ENCODE measurements at places on chromosomes 13 and 19.

- no peak for DNase-seq
Measured at GRCh38 chr19:18153556-18154134, 682 bp downstream of the PIK3R2 start.

DNA sequence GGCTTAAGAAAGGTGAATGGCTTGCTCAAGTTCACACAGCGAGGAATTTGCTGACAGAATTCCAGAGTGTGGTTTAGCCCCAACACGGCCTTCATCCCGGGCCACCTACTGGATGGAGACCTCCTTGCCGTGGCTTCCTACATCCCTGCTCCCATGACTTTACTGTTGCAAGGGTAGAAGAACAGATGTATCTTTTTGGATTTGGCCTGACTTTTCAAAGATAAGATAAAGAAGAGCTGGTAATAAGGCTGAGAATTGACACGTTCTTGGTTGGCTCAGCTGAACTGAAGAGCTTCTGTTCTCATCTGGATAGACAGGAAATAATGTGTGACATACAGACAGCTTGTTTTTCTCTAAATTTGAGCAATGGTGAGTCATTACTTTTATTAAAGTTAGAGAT, 113.1 kb downstream of the KLF5 start:
- no peak for DNase-seq

DNA sequence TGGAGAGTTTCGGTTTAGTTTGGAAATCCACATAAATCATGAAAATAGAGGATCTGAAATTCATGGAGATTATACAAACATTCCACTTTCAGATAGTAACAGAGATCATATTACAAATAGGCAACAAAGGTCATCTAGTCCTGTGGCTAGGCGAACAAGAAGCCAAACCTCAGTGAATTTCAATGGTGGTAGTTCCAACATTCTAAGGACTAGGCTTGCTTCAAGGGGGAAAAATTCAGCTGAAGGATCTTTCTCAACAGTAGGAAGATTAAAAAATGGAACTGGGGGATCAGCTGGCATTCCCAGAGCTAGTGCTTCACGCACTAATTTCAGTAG, 47.0 kb downstream of the FOXO1 start:
- DNase-seq: no peak

DNA sequence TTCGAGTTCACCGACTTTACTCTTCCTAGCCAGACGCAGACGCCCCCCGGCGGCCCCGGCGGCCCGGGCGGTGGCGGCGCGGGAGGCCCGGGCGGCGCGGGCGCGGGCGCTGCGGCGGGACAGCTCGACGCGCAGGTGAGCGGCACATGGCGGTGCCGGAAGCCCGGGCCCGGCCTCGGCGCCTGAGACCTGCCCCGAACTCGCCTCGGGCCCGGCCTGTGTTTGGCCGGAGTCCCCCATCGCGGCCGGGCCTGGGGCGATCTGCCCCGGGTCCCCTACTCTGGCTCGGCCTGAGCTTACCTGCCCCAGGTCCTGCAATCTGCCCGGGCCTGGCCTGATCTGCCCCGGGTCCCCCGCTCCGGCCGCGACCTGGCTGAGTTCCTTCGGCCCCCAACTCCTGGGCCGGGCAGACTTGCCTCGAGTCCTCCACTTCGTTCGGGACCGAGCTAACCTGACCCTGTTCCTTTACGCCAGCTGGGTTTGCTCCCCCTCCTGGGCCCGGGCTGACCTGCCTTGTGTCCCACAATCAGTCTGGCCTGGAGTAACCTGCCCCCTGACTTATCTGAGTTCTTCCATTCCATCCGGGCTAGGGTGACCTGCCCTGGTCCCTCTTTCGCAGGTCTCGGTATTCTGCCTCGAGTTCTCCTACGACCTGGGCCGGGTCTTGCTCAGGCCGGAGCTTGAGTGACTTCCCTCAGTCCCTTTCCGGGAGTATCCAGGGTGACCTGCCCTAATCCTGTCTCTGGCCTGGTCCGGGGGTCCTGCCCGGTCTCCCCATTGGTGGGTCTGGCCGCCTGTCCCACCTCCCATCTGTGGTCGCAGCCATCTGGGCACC, 764 bp downstream of the UPF1 start:
- peak; percentile 56 for DNase-seq

DNA sequence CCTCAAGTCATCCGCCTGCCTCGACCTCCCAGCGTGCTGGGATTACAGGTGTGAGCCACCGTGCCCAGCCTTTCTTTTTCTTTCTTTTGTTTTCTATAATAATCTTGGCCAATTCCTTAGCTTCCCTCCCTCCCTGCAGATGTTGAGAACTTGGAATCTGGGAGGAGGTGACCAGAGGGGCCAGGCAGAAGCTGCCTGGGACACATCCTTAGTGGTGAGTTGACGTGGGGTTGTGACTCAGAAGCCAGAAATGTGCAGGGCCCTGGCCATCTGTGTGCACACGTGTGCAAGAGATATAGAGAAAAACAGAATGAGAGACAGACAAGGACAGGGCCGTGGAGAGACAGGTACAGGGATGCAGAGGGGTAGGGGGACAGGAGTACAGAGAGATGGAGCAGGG, 154.3 kb downstream of the SIPA1L3 start:
- DNase-seq: no peak

GRCh38 chr19:41305927-41306793, 3.8 kb upstream of the CCDC97 start:
- no peak for DNase-seq

GRCh38 chr19:39070888-39071287, 13.3 kb upstream of the ACP7 start:
- DNase-seq: no peak

DNA sequence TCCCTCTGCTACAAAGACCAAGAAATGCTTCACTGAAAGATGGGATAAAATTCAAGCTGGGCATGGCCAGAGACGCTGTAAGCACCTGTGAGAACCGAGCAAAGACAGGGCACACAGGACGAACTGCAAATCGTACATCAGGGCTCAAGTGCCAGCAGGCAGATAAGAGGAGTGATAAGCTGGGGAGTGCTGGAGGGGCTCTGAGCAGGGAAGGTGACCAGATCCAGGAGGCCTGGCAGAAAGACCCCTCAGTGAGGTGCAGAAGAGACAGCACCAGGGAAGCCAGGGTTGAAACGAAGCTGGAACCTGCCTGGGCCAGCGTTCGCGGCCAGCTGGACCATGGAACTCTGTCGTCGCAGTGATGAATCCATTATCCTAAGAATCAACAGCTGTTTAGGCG, 10.2 kb downstream of the RAB20 start:
- DNase-seq: no peak

DNA sequence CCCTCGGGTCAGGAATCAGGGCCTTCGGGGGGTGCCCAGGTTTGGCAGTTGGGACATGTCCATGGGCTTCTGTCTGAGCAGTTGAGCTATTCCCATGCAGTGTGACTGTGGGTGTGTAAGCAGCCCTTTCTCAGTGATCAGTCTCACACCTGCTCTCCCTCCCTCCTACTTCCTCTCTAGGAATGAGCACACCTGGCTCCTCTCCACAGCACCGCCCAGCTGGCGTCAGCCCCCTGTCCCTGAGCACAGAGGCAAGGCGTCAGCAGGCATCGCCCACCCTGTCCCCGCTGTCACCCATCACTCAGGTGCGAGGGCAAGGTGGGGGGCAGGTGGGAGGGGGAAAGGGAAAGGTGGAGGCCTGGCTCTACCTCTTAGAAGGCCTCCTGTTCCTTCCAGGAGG, 25.9 kb downstream of the COMP start:
- DNase-seq: no peak

- DNase-seq: peak; percentile 86
Measured at GRCh38 chr19:39328046-39328705, 7.5 kb upstream of the LRFN1 start.

DNA sequence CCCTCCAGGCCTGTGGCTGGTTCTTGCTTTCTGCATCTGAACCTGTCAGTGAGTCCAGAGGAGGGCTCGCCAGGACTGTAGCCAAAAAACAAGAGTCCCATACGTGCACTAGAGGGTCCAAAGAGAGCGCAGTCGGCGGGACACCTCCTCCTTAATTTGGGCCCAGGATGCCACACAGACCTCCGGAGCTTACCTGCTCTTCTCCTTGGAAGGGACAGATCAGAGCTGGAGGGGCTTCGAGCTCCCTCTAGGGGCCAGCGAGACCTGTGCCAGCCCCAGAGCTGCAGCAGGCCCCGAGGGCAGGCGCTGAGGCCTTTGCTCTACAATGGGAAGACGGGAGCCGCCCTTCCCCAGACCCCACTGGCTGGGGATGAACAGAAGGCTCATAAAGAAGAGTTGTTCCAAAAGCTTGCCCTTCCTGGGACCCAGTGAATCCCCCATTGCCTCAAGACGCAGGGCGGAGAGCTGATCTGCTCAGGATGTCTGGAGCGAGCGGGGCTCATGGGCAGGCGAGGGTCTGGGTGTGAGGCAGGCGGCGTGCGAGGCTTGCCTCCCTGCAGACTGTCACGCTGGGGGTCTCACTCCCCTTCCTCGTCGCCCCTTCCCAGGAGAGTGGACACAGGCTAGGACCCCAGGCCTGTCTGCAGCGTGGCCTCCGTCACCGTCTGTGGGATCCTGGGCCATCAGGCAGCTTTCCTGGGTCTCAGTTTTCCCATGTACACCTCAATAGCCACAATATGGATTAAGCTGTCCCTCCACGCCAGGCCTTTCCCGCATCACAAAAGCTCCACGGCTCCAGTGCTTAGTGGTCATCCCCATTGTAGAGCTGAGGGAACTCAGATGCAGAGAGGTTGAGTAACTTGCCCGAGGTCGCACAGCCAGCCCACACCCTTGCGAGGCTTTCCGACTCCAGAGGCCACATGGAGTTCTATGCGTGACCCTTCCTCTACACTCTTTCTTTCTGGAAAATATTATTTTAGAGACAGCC, 46.9 kb upstream of the VSTM2B start:
- DNase-seq: peak; percentile 46

GRCh38 chr13:79522583-79522982, 41.6 kb downstream of the NDFIP2 start:
- no peak for DNase-seq

DNA sequence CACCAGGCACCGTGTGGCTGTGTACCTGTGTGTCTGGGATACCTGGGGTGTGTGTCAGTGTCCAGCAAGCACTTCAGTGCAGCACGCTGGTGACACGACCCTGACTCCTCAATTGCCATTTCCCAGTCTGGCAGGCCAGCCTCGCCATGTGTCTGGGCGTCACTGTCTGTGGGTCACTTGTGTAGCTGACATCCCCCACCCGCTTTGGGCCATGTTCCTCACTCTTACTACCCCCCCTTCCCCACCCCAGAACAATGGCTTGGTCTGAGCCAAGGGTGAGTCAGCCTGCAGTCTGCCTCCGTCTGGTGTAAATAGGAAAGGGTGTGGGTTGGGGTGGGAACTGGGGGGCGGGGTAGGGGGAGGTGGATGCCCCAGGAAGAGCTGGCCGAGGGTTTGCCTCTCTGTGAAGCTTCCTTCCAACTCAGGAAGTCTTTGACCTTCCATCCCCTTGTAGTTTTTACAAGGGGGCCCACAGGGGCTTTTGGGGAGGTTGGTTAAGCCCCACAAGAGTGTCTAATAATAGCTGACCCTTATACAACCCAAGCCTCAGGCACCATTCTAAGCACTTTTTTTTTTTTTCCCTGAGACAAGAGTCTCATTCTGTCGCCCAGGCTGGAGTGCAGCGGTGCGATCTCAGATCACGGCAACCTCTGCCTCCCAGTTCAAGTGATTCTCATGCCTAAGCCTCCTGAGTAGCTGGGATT, 17.6 kb downstream of the NOVA2 start:
- DNase-seq: no peak

- no peak for DNase-seq
Measured at GRCh38 chr19:4713384-4713951, 10.2 kb downstream of the DPP9 start.

- no peak for DNase-seq
Measured at GRCh38 chr19:47741544-47742140, 3.7 kb upstream of the NOP53 start.

DNA sequence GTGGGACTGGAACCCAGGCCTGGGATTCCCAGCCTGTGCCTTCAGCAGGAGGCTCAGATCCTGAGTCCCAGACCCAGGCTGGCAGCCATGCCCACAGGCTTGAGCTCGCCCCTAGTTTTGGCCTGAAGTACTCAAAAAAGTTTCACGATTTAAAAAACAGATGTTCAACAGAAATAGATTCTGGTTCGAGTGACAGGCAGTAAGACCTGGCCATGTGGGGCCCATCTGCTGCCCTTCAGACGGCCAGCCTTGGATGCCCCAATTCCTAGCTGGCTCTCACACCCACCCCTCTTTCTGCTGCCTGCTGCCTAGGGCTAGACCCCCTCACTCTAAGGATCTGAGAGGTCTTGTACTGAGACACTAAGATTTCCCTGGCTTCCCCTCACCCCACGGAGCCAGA, 2.8 kb upstream of the DMPK start:
- DNase-seq: no peak

- DNase-seq: no peak
Measured at GRCh38 chr13:43776501-43777079, 10.2 kb downstream of the ENOX1 start.

DNA sequence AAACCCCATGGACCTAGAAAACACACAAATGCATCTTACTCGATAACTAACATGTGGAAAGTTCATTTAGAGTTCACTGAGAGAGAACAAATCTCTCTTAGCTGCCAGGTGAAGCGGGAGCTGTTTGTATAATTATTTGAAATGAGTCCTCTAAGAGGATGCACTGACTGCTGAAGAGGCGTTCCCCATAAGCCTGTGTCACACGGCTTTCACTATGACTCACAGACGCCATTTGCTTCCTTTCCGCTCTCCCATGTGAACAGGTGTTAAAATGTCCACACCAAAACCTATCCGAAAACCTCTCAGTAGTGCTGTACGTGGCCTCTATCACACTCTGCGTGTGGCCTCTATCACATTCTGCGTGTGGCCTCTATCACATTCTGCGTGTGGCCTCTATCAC, 101.8 kb downstream of the SOX1 start:
- no peak for DNase-seq

DNA sequence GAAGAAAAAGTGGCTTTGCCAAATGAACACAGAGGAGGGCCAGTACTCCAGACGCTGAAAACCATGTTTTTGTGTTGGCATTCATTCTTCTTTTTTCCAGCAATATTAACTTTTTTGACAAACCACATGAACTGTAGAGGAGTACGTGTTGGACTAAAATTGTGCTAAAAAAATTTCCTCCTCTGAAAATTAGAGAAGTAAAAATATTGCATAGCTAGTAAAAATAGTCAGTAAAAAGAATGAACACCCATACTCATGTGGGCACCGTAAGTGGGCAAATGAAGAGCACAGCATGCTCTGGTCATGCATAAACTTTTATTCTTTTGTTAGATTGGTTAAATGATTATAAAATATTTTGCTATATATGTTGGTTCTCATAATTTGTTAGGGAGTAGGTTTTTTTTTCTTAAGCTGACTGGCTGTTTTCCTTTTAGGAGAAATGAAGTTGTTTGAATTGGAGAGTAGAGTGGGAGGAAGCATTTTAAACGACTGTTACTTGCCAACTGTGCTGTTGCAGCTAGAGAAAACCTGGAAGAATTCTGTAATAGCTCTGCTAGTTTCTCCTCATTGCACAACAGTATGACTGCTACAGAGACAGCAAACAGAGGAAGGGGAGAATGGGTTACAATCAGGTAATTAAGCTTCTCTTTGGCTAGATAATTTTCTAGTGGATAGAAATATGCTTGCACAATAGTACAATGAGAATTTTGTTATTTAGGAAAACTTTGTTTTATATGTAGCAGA, 222.4 kb downstream of the KCTD12 start:
- no peak for DNase-seq

- DNase-seq: no peak
Measured at GRCh38 chr13:26663791-26664190, 96.8 kb downstream of the GPR12 start.

Data from HuH-7 (cell line).